ENCODE measurements at places on chromosomes 12 and 14.
A peak's percentile ranks its signal among the peaks of the same experiment; 100 is the strongest.

- DNase-seq, result no peak
Observed at GRCh38 chr12:62720661-62721330, 214.2 kb downstream of the PPM1H start.

GRCh38 chr14:101707068-101707842 is 54.3 kb upstream of the PPP2R5C start:
- DNase-seq, result peak; percentile 64

- no peak for DNase-seq
Observed at GRCh38 chr12:91695964-91696363, 449.7 kb downstream of the BTG1 start.

DNA sequence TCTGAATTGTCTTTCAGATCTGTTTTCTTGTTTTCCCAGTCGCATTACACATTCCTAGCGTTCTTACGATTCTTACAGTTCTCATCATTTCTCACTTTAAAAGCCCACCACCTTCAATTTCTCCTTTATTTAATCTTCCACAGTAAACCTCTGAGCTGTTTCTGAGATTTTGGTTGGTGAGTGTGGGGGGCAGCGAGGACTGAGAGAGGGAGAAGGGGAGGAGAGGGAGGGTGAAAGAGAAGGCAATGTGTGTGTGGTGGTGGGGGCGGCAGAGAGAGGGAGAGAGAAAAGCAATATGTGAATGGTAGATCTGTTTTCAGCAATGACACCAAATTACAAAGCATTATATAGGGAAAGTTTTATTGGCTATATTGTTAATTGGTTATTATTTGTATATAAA is 282.6 kb downstream of the SOX5 start:
- DNase-seq, result no peak

- no peak for DNase-seq
Observed at GRCh38 chr12:55024575-55024974, 4.8 kb downstream of the NEUROD4 start.

GRCh38 chr12:89064151-89064550 is 288.1 kb downstream of the DUSP6 start:
- no peak for DNase-seq

DNA sequence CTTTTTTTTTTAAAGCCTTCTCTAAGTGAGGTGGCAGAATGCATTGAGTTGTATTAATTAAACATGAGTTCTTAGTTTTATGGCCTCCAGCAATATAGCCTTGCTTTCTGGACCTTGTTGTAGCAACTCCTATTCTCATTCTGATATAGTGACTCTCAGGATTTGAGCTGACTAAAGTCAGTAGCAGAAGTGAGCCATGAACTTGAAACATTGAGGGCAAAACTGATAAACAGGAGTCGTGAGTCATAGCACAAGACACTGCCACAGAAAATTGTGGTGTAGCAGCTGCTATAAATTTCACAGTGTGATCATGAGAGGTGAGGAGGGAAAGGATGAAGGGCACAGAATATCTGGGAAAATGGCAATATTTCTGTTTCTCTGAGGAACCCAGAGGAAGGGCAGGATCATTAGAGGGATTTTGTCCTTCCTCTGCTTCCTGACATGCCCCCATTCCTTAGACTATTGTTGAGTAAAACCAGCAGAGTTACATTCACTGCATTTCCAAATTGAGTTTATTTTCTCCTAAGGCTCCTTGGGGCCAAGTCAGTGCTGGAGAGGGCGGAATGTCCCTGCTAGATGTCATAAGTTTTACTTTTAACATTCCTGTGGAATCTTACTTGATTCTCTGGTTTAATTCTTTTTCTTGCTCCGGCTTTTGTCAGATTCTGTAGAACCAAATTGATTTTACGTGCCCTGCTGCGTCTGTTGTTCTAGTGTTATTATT is 7.5 kb downstream of the KLRG1 start:
- peak; percentile 26 for DNase-seq

- DNase-seq, result no peak
Observed at GRCh38 chr12:89468648-89469326, 55.8 kb downstream of the GALNT4 start.

DNA sequence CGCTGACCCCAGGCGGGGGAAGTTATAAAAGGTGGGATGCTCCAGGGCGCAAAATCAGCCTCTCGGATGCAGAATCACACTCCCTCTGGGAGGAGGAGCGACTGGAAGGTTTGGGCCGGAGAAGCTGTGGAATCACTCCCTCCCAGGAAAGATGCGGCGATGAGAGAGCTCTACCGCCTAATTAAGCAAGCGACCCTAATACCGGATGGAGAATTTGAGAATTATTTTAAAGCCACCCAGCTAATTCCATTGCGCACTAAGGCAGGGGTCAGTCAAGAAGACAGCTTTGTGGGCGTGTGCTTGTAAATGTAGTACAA is 1.9 kb downstream of the COL2A1 start:
- DNase-seq, result no peak

- DNase-seq, result no peak
Observed at GRCh38 chr14:61132894-61133293, 148.2 kb downstream of the TMEM30B start.

- DNase-seq, result no peak
Observed at GRCh38 chr14:64515053-64515452, 10.5 kb downstream of the ZBTB1 start.

GRCh38 chr12:15206338-15206737 is 14.9 kb downstream of the RERG start:
- no peak for DNase-seq

DNA sequence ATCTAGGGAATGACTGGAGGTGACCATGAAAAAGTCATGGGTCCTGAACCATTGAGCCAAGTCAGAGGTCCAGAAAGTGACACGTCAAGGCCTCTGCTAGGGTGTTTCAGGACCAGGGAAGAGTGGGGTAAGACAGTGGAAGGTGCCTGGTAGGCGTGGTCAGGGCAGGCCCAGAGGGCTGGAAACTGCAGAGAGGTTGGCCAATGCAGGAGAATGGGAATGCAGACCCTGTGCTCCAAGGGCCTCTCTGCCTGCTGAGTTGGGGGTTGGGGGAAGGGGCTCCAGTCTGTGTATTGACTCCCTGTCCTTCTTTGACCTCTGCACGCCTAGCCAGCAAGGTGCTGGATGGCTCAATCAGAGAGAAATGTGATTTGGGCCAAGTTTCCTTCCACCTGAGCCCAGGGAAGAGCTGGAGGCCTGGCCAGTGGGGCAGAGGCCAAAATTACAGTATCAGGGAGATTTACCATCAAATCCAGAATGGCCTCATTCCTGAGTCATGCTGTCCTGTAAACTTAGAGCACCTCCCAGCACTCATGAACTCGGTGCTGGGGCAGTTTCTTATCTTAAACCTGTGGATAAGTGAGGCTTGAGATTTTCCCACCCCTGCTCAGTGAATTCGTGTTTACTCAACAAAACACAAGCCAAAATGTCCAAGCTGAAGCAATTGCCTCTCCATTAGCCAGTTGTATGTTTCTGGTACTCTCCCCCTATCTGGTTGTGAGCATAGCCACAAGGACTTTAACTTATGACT is 24.4 kb downstream of the IRF2BPL start:
- no peak for DNase-seq

DNA sequence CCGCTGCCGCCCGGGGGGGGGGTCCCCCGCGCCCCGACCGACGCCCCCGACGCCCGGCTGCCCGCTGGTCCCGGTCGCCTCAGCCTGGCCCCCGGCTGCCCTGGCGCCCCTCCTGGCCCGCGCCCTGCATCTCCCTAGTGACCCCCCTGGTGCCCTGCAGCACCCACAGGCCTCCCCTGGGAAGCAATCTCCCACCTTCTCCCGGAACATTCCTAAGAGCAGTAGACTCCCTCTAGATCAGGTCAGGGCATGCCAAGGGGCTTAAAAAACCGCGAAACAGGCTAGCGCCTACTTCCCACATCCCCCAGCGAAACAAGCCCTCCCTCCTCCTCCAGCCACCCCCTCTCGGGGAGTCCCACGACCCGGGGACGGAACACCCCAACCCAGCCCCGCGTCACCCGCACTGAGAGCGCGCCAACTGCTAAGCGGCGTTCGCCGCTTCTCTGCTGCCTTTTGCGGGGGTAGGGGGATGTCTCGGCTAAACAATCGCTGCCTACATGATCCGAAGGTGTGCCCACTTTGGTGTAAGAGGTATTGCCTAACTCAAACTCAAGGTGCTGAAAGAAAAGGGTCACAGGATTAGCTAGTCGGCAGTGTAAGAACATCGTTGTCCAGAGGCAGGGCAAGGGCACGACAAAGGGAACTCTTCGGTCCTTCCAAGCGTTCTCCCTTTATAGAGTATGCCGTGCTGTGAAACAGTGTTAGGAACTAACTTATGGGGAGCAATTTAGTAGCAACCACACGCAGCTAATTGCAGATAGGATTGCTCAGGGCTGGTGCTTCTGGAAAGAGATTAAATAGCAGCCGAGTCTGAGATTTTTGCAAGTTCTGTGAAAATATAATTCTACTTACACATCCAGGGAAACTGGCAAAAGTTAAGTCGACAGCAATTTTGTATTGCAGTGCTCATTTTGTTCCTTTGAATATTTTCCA is 619 bp upstream of the NTN4 start:
- DNase-seq, result no peak

DNA sequence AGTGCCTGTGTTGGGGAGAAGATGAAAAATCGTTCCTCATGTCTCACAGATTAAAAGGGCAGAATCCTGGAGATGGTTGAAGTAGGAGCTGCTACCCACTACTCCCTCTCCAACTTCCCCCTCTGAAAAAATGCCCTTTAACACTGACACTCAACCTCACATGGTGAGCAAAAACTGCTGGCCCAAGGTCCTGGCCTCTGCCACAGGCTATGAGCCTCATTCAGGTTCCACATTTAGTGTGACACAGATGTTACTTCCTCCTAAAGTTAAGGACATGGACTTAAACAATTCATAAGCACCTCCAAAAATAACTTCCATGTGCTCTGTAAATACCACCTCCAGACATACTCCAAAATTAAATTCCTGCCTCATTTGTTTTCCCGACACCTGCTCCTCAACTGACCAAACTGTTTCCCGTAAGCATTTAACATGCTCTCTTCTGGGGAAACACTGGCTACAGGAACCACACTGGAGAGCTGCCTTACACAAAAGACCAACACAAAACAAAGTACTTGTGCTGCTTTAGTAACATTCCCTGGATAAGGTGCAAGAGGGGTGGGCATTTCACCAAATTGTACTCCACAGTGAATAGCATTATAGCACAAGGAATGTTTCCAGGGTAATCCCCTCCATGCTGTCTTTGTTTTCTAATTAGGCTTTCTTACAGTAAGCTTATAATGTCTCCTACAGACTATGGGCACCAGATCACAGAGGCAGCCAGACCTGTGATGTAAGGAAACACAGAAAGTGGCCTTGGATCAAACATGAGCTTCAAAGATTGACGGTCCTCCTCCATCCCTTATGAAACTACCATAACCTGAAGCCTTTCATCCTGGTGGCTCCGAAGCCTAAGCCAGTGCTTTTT is 57.0 kb downstream of the PHLDA1 start:
- no peak for DNase-seq
